ENCODE measurements at places on chromosomes 3 and 15.

DNA sequence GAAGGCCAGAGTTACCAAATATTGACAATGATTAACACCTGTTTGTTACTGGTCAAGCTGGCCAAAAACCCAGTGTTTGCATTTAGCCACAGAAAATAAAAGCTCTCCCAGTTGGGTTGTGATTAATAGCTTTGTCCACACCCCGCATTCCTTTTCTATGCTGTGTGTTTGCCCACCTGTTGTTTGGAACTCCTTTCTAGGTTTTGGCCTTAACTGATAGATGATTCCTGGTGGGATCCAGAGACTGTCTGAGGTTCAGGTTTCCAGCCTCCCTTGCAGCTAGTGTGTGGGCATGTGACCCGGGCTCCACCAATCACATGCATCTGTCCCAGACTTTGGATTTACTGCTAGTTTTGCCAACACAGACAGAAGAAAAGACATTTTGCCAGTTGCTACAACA, 83.8 kb downstream of the PTPRG start:
- no peak for DNase-seq

- DNase-seq: no peak
Measured at GRCh38 chr3:22012471-22012870, 261.5 kb upstream of the ZNF385D start.

DNA sequence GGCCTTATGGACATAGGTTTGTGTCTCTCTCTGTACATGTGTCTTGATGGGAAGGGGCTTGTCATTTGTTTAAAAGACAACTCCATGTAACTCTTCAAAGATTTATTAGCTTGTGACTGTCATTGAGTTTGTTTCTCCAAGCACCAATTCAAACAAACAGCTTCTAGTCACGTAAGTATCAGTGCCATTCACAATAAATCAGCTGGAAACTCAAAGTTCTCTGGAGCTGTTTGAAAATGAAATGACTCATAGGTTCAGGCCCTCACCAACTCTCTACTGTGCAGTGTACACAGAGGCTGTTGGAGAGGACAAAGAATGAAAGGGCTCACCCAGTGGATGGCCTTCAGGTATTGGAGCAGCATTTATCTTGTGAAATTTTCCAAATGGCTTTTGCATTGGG, 476.3 kb downstream of the AGBL1 start:
- no peak for DNase-seq

DNA sequence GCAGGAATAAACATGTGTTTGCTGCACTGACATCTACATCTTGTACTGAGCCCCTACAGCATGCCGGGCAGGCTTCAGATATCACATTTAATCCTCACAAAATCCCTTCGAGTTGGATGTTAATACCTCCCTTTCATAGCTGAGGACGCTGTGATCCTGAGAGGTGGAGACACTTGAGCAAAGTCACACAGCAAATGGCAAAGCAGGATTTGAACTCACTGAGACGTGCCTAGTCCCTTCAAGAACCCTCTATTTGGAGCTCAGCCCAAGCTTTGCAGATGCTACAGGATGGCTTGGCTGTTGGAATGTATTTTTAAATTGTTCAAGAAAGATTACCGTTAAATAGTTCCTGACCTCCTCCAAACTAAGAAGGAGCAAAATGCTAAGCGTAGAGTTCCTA, 64.6 kb upstream of the SLC6A6 start:
- DNase-seq: no peak

GRCh38 chr15:38274135-38274534, 21.5 kb downstream of the SPRED1 start:
- no peak for DNase-seq

DNA sequence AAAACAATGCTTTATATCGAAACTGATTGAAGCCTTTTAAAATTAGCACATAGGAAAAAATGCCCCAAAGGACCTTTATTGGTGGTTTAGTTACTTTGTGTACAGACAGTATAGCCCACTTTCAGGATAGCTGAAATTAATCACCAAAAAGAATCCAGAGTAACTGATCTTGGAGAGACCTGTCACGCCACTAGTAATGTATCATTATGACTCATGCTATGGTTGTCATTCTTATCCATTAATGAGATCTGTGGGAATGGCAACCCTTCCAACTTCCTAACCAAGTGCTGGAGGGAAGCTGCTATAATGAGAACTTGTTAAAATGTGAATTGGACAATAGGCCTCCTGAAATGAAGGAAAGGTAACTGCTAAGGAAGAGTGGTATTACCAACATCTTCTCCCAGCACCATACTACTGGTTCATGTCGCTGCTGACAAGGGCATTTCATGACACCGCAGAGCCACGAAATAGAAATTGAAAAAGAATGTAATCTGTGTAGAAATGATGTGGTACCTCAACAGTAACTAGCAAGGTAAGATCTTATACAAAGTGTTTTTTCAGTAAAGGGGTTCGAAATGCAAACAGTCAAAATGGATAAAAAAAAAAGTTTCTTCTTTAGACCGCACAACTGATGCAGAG, 7.1 kb upstream of the EMC4 start:
- no peak for DNase-seq

DNA sequence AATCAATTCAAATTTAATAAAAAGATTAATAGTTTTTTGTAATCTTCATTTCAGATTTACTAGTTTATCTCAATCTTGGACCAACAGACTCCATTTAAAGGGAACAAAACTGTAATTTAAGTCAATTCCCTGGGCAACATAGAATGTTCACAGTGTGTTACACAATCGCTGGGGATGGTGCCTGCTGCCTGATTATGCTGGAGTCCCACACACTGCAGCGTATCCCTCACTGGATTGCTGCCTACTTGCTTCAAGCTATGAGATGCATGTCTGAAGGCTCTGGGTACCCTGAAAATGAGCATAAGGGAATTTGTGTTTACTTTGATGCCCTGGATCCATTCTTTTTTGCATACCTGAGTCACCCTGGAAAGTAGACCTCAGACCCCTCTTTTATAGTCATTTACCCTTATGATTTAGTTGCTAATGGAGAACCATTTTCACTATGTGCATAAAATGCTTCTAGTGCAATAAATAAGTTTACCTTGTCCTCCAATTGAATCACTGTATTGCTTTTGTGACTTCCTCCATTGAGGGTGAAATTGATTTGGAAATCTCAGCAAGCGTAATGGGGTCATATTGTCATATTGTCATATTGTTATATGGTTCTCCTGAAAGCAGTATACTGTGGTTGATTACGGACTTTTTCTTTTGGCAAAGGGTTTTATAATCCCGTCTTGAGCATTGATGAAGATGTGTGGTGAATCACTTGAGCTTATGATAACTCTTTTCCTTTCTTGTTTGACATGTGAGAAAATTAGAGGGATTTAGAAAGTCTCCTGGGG, 35.9 kb downstream of the ITPR1 start:
- DNase-seq: peak; percentile 43

GRCh38 chr3:21991061-21991460, 240.1 kb upstream of the ZNF385D start:
- peak; percentile 21 for DNase-seq

GRCh38 chr3:152309031-152309430, 40.3 kb downstream of the MBNL1 start:
- DNase-seq: no peak

- no peak for DNase-seq
Measured at GRCh38 chr3:141065258-141065657, 14.1 kb downstream of the SPSB4 start.

DNA sequence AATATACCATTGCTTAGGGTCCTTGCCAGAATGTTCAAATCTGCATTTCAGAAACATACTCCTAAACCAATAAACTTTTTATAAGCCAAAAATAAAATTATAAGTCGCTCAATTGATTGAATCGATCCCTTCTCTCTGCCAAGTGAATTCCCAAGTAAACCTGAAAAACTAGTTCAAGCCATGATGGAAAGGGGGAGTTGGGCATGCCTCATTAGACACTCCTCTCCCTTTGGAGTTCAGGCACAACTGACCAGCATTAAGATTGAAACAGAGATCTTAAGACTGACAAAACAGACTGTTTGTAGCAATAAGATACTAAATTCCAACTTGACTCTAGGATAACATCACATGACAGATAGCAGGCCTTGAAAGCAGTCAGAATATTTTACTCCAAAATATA, 113.7 kb upstream of the RASGRP1 start:
- DNase-seq: no peak

DNA sequence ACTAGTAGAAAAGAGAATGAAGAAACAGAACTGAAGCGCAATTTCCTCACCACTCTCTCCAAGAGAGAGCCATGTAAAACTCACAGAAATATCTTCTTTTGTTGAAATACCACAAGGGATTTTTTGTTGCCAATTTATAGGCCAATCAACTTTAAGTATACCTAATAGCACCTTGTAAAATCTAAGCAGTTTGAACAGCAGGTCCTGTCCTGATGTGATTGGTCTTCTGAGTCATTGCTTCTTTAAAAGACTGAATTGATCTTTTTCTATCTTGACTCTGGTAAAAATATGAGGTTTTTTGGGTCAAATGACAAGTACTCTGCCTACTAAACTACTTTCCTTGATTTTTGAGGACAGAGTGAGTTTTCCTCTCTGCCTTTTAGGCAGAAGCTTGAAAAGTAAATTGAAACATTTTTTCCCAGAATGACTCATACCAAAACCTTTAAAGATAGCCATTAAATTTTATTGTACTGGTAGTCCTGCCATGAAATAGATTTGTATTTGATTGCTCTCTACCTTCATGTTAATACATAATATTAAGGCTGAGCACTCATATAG, 343.9 kb upstream of the CBLB start:
- peak; percentile 20 for DNase-seq

DNA sequence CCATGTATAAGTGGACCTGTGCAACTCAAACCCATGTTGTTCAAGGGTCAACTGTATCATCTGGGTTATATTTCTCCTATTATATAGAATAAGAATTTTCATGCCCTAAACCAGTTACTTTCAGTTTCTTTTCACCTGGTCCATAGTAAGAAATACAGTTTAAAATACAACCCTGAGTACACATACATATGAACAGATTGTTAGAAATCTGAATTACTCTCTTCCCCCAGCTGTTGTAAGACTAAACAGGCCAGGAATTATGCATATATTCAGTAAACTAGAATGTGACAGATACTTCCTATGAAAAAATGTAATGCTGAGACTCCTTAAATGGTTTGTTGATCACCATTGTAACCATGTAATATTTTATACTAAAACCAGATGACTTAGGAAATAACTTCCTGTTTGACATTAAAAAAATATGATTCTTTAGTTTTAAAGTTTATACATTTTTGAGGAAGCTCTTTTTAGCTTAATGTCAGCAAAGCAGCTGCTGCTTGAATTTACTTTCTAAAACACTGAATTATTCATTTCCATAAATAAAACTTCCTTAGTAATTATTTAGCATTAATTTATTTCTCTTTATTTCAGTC, 52.5 kb upstream of the ZCWPW2 start:
- peak; percentile 42 for DNase-seq

DNA sequence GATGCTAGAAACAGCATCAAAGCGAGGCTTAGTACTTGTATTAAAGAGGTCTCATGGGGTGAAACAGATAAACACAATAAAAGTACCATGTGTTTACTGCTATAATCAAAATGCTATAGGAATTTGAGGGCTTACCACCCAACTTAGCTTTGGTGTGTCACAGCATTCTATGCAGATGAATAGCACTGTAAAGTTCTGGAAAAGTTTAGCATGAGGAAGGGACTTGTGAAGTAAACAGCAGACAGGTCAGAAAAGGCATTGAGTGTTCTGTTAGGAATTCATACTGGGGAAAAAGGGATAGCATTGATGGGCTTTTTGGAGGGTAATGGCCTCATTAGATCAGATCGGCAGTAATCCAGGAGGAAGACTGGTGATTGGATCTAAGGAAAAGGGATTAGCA, 505.3 kb downstream of the NLGN1 start:
- peak; percentile 21 for DNase-seq

DNA sequence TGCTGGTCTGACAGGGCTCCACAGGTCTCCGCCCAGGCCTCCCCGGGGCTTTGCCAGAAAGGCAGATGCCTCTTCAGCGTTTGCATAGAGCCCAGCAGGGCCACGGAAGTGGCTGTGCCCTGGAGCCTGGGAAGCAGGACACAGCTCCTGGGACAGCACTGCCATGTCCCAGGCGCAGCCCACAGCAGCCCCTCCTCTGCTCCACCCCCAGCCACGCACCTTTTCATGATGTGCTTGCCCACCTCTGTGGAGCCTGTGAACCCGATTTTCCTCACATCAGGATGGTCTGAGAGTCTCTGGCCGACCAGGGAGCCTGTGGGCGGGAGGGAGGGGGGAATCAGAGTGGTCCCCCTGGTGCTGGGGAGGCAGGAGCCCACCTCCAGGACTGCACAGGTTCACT, 33.9 kb upstream of the SLC41A3 start:
- DNase-seq: no peak

- no peak for DNase-seq
Measured at GRCh38 chr3:73137736-73138403, 76.4 kb downstream of the EBLN2 start.

DNA sequence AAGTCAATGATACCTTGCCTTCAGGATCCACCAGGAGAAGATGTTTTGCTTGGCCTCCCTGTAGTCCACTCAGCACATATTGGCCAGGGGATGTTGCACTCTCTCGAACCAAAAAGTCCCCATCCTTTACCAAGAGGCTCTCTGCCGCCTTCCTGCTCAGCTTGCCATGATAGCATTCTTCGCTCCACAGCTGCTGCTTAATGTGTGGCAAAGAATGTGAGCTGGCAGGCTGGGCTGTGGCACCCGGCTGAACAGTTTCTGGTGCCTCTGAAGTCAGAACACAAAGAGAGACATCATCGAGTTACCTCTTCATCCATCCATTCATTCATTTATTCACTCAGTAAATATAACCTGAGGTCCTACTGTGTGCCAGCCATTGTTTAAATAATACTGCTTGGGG, 23.9 kb upstream of the CEP152 start:
- DNase-seq: no peak

- no peak for DNase-seq
Measured at GRCh38 chr15:91698241-91698640, 155.3 kb upstream of the SLCO3A1 start.

DNA sequence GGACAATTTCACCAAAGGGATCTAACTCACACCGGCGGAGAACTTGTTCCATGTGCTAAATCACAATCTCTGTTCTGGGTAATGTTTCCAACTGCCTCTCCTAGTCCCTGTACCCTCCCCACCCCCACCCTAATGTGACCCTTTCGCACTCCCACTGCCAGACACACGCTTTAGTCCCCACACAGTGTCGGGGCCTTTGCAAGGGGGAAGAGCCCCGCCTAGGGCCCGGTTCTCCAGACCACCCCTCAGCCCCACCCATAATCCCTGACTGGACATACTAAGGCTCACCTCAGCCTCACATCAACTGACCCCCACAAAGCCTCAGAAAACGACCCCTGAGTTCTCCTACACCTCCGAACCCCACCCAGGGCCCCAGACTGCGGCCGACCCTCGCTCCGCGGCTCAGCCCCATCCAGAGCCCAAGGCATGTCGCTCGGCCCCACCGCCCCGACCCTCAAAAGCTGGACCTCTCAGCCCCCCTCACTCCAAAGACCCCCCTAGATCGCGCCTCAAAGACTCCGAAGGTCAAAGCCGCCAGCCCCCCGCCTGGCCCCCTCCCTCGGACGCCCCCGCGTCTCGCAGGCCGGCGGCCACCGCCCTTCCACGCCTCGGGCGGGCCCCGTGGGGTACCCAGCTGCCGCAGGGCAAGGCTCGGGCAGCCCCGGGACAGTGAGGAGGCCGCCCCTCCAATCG, 72.0 kb upstream of the MAP4 start:
- DNase-seq: peak; percentile 70

GRCh38 chr15:66622591-66623022, 56.8 kb upstream of the LCTL start:
- peak; percentile 39 for DNase-seq

- no peak for DNase-seq
Measured at GRCh38 chr15:42154212-42154941, 2.1 kb downstream of the PLA2G4F start.

Measured in adipocyte (in vitro differentiated cells).